Stimulated activated CD4-positive, alpha-beta T cell treated with anti-CD3 and anti-CD28 coated beads, Interleukin-4, amount 100 ng/mL, for 24 hours (primary cell): ENCODE measurements at places on chromosomes 16 and 17.

DNA sequence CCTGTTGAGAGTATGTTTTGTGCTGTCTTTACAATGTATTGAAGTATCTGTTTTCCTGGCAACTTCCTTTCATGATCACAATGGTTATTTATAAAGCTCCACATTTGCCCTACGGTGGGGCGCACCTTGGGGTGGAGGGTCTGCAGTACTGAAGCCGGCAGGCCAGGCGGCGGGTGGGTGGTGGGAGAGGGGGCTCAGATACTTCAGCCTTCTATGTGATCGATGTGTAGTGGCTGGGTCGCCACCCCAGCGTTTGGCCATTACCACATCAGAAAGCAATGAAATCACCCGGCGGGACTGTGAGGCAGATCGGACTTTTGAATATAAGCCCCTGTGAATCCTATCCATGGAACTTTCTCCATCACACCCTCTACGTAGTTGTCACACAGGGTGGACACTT lies 196.6 kb downstream of the FOXL1 start:
- no peak for DNase-seq

GRCh38 chr17:40824015-40824832 lies 1.8 kb upstream of the KRT10 start:
- no peak for DNase-seq

- DNase-seq = no peak
Observed at GRCh38 chr17:49882434-49882833, 34.6 kb upstream of the TAC4 start.

DNA sequence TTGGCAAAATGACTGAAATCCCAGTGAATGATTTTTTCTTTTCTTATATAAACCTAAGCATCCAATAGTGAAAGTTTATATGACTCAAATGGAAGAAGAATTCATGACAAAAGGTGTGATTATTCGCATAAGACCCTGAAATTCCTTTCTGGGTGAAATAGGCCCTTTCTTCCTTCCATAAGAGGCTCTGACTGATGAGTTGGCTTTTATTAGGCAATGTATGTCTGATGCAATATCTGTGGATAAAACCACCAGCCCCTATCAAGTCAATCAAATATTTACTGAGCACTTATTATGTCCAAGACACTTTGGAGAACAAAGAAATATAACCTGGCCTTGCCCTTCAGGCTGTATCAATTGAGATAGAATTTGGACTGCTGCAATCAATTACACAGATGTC lies 316.6 kb downstream of the CDH13 start:
- DNase-seq = no peak

GRCh38 chr17:82030470-82031302 lies 792 bp upstream of the RAC3 start:
- DNase-seq = peak; percentile 83

DNA sequence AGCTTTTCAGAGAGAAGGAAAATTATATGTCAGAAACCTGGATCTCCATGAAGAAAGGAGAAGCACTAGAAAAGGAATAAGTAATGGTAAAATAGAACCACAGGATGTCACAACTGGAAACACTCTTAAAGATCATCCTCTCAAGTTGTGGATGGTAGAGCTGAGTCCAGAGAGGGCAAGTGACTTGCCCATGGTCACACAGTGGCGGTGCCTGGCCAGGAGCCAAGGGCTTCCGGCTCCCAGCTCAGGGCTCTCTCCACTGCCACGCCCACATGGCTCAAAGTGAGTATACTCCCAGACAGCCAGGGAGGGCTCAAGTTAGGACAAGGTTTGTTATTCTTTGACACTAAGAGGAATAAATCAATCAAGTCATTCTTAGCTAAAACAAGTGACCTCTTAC lies 159.8 kb downstream of the COPRS start:
- DNase-seq = no peak

GRCh38 chr17:47730681-47731080 lies 2.4 kb upstream of the TBX21 start:
- DNase-seq = no peak

- peak; percentile 76 for DNase-seq
Observed at GRCh38 chr17:57783338-57783742, 38.2 kb upstream of the CCDC182 start.

- DNase-seq = no peak
Observed at GRCh38 chr17:51230306-51230705, 29.5 kb downstream of the MBTD1 start.

DNA sequence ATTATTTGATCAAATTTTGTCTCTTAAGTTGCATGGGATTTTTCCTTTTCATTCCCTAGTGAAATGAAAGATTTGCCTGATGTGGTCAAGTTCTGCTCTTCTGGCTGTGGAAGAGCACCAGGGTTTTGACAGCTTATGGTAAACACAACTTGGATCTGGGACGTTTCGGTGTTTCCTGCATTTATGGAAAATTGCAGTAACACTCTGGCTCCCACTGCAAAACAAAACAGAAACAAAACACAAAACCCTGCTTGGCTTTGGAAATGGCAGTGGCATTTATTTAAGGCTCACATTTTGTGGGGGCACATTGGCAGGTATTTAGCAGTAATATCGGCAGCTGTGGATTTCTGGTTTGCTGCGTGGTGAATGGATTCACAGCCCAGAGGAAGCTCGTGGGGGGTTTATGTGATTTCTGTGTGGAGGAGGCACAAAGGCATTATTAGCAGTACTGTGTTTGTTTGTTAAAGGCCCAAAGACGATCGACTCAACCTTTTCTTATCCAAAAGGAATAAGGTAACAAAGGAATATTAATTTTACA lies 377.8 kb downstream of the SNX29 start:
- DNase-seq = no peak

- no peak for DNase-seq
Observed at GRCh38 chr16:11392041-11392581, 46.9 kb downstream of the RMI2 start.

- no peak for DNase-seq
Observed at GRCh38 chr16:17936766-17937402, 399.7 kb downstream of the NPIPA8 start.

- DNase-seq = no peak
Observed at GRCh38 chr17:49612726-49613125, 37.1 kb downstream of the NXPH3 start.

DNA sequence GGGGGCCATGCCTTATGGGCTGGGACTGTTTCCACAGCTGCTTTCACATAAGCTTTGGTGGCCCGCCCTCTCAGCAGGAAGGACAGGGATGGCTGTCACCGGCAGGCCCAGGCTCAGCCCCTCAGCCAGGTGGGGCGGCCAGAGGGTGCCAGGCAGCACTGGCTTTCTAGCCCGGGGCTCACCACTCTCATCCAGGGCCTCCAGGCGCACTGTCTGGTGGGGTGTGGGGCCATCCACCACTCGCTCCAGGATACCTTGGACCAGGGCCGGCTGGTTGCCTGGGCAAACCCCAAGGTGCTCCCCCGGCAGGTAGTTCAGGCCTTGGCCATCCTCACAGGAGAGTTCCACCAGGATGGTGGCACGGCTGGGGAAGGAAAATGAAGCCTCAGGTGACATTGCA lies 35.0 kb downstream of the NOS2 start:
- DNase-seq = no peak

- no peak for DNase-seq
Observed at GRCh38 chr17:76497979-76498875, 3.0 kb downstream of the RHBDF2 start.

DNA sequence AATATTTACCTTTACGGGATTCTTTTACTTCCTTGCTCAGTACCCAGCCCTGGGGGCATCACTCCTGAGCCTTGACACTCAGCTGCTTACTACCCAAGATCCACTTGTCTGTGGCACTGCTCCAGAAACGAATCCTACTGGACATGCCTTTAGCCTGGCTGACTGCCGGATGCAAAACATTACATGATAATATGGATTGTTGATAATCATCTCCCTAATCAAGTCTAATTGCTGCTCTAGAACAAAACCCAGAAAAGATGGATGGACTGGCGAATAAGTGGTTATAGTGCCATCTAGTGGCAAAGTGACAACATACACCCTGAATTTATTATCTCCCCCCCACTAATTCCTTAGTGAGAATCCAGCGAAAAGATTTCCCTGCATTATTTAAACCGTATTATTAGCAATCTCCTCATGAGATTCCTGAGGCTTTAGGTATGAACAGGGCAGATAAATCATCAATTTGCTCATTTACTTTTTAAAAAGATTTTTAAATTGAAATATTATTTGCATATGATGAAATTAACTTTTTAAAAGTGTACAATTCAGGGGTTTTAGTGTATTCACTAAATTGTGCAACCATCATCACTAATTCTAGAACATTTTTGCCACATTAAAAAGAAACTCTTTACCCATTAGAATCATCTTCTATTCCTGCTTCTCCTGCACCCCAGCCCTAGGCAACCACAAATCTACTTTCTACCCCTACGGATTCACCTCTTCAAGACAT lies 61.6 kb downstream of the RGS9 start:
- peak; percentile 14 for DNase-seq

- DNase-seq = peak; percentile 81
Observed at GRCh38 chr16:2500918-2501750, 12.6 kb upstream of the ATP6V0C start.

DNA sequence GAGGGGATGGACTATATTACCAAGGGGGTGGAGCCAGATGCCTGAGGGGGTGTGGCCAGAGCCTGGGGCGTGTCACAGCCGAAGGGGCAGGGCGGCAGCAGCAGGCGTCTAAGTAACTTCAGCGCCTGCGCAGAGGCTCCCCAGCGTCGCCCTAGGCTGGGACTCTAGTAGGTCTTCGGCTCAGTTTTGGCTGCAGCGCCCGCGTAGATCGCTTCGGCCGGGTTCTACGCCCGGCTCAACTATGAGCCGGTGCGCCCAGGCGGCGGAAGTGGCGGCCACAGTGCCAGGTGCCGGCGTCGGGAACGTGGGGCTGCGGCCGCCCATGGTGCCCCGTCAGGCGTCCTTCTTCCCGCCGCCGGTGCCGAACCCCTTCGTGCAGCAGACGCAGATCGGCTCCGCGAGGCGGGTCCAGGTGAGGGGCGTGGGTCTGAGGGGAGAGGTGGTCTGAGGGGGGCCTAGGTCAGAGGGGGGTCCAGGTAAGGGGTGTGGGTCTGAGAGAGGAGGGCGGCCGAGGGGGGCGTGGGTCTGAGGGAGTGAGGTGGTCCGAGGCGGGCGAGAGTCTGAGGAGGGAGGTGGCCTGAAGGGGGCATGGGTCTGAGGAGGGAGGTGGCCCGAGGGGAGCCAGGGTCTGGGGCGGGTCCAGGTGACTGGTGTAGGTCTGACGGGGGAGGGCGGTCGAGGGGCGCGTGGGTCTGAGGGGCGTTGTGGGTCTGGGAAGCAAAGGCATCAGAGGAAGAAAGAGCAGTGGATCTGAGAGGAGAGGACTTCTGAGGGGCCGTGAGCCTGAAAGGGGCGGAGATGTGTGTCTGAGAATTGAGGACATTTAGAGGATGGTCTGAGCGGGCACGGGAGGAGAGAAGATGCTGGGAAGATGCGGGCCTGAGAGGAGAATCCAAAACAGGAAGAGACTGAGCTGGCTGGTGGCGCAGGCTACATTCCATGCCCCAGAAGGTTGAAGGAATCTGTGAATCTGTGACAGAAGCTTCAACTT lies at the start of gene LPCAT2:
Gene LPCAT2 (plus strand): TSS at position 132 of the 991 bp plus-strand sequence. CDS start 110 bp downstream, at position 242.
- DNase-seq = peak; percentile 44

DNA sequence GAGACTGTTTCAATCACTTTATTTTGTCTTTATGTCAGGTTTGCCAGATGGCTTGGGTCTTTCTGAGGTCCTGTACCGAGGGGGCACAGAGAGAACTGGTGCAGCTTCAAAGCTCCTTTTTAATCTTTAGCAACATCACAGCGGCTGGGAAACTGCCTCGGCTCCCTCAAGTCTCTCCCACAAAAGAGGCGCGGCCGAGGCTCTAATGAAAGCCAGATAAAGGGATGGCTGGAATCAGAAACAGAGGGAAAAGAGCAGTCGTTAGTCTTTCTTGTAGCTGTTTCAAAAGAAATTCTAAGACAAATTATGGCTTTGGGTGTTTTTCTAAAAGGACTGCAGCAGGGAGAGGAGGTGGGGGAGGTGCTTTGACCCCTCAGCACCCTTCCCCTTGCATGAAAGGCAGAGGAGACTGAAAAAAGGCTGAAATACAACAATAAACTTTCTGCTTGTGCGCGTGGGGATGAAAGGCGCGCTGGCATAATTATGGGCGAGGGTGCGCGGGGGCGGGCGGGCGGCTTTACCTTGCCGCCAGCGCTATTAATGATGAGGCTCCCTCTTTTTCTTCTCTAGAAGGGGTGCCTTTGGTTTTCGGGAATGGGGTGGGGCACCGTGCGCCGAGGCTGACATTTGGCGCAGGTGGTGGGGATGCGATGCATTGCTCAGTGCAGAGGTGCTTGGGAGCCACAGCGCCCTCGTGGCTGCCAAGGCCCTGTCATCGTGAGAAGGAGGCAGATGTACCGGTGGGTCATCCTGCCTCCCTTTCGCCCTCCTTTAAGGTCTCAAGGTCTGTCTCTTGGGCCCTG lies 22.3 kb upstream of the BRD7 start:
- no peak for DNase-seq

DNA sequence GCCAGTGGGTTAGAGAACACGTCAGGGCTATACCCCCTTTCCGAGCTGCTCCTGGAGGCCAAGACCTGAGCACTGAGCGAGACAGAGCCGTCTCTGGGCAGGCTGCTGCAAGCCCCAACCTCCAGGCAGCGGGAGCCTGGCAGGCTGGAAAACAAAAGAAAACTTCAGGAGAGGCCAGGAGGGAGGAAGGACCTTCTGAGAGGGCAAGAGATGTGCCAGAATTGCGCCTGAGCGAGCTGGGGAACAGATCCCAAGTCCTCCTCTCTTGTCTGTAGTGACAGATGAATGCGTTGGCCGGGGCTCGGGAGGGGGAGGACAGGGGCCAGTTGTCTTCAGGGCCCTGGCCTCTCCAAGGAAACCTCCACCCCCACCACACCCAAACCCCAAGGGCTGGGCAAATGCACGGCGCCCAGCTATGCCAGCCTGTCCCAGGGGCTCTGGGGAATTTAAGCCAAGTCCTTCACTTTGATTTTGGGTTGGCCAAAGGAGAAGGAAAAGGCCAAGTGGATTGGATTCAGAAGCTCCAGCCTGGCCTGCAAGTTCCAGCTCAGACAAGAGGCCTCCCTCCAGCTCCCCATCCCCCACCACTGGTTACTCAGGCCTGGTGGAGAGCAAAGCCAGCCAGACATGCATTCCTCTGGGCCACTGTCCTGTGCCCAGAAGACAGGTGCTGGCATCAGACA lies 18.1 kb downstream of the SDK2 start:
- DNase-seq = no peak

DNA sequence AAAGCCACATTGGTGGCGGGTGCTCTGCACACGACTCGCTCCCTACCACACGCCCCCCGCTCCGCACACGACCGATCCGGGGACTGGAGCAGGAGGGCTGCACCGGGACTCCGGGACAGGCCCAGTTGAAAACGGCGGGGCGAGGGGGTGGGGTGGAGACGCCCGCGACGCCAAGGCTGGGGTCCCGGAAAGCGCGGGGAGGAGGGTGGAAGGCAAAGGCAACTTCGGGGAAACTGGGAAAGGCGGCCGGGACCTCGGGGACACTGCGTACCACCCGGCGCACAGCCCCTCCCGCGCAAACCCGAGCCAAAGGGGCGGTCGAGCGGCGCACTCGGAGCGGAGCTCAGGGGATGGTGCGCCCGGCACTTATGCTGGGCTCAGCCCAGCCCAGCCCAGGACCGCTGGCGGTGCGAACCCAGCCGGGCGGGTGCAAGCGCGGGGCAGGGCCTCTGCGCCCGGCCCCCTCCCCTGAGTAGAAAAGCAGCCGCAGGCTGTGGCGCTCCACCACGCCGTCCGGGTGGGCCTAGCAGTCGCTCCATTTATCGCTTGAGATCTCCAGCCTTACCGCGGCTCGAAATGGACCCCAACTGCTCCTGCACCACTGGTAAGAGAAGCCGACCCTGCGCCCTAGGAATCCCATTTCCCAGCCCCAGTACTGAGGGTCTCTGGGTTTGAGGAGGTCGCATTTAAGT lies at the start of gene MT1M:
Gene MT1M (plus strand): TSS at position 504 of the 692 bp plus-strand sequence. CDS start 73 bp downstream, at position 577.
- DNase-seq = no peak

- no peak for DNase-seq
Observed at GRCh38 chr17:44448412-44448811, 54.8 kb downstream of the GPATCH8 start.

GRCh38 chr17:3956983-3957382 lies 7.3 kb downstream of the ATP2A3 start:
- no peak for DNase-seq
